ENCODE measurements at places on chromosomes 11 and 22. TPM values are rescaled to one million over a fixed set of nuclear protein-coding genes. Genes with fewer than 3 reads are reported as not detected.

DNA sequence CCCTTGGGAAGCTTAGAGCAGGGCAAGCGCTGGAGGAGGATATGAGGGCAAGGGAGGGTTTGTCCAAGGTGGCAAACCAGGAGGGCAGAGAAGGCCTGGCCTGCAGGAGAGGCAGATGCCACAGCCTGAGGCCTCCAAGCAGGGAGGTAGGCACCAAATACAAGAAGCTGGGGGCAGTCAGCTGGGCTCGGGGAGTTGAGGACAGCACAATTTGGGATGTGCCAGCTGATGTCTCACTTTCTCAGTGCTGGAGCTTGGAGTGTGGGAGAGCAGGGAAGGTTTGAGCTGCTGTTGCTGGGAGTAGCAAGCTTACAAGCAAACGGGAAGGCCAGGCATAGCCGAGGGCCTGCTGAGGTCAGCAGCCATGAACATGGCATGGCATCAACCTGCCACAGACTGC, 4.0 kb downstream of the ZDHHC24 start:
- peaks cover 13% of the 10 kb centered on the region for H3K4me1 ChIP-seq
- no peaks in the 10 kb centered on the region for H3K36me3 ChIP-seq
- no peak for DNase-seq

DNA sequence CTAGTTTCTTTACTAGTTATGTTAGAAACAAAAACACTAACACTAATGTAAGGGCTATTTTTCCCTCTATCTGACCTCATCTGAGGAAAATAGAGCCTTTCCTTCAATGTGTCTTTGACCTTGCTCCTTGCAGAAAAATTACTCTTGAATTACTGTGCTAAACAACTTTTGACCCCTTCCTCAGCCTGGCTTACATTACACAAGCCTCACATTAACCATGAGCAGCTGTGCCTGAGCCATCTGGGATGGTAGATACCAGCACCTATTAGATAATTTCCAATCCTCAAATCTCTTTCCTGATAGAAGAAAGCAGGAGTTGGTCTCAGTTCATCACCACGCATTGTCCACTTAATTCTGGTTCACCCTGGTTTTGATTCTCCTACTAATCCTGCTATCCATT, 134.4 kb upstream of the NCAM1 start:
- no peaks in the 10 kb centered on the region for H3K27me3 ChIP-seq
- peaks cover 12% of the 10 kb centered on the region for H3K4me1 ChIP-seq
- H3K27ac ChIP-seq = no peak overlapping the region
- DNase-seq = no peak
- no peaks in the 10 kb centered on the region for H3K36me3 ChIP-seq

GRCh38 chr22:37431366-37431765, 4.1 kb upstream of the ELFN2 start:
- H3K4me1 ChIP-seq = peaks cover 44% of the 10 kb centered on the region
- H3K27ac ChIP-seq = peak overlapping the region; percentile 91
- no peaks in the 10 kb centered on the region for H3K27me3 ChIP-seq
- no peaks in the 10 kb centered on the region for H3K36me3 ChIP-seq

GRCh38 chr11:67617243-67617953, 10.7 kb downstream of the NDUFV1 start:
- H3K4me3 ChIP-seq = no peak overlapping the region
- H3K27me3 ChIP-seq = no peaks in the 10 kb centered on the region
- H3K4me1 ChIP-seq = no peaks in the 10 kb centered on the region

GRCh38 chr11:129815596-129816461, at the start of gene TMEM45B:
TMEM45B (plus strand) TSS chr11:129815848; CDS start chr11:129852483, 36,635 bp downstream.
- H3K27me3 ChIP-seq = no peaks in the 10 kb centered on the region
- peaks cover 47% of the 10 kb centered on the region for H3K4me1 ChIP-seq
- no peaks in the 10 kb centered on the region for H3K36me3 ChIP-seq
- peak; percentile 62 for DNase-seq
- peak within 1 kb of the TSS; percentile 73 for H3K4me3 ChIP-seq

GRCh38 chr22:23184764-23185113, 4.4 kb downstream of the BCR start:
- DNase-seq = no peak
- H3K36me3 ChIP-seq = peaks cover 5% of the 10 kb centered on the region
- no peak overlapping the region for H3K27ac ChIP-seq
- H3K4me3 ChIP-seq = peak overlapping the region; percentile 62

DNA sequence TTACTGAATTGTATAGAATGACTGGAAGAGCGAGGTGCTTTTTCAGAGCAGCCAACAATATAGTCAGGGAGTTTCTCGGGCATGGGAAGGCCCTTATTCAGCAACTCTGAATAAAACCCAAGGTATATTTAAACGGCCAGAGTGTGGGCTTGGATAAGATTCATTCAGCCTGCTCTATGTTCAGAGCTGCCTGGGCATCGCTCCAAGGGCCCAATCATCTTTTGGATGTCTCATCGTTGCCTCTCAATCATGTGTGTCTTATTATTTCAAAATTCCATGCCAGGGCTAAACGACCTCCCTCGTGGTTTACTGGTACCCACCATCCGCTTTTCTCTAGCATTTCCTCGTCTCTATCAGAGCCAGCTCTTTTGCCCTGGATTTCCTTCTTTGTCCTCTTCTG, 19.5 kb upstream of the NTM start:
- no peaks in the 10 kb centered on the region for H3K36me3 ChIP-seq
- H3K27ac ChIP-seq = no peak overlapping the region
- no peak for DNase-seq
- H3K27me3 ChIP-seq = peaks cover 19% of the 10 kb centered on the region
- H3K4me3 ChIP-seq = no peak overlapping the region

DNA sequence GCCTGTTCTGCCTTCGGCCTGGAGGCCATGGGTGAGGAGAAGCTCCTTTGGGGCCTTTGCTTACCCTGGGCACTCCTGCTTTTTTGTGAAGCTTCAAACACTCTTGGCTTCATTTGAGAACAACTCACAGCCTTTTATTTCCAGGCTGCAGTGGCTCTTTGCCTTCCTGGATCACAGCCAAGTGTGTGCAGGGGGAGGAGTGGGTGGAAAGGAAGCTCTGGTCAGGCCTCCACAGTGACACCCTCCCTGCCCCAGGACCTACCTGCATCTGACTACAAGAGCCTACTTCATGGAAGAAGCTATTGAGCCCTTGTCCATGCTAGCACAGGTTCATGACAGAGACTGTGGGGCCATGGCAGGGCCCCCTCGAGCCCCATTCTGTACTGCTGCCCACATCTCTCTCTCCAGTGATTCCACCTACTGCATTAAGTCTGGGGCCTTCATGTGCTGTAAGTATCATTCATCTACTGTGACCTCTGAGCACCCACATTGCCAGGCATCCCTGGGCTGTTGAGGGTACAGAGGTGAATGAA, 52.3 kb downstream of the GAB4 start:
- no peak overlapping the region for H3K27ac ChIP-seq
- H3K4me3 ChIP-seq = no peak overlapping the region
- no peaks in the 10 kb centered on the region for H3K4me1 ChIP-seq
- peaks cover 12% of the 10 kb centered on the region for H3K27me3 ChIP-seq

DNA sequence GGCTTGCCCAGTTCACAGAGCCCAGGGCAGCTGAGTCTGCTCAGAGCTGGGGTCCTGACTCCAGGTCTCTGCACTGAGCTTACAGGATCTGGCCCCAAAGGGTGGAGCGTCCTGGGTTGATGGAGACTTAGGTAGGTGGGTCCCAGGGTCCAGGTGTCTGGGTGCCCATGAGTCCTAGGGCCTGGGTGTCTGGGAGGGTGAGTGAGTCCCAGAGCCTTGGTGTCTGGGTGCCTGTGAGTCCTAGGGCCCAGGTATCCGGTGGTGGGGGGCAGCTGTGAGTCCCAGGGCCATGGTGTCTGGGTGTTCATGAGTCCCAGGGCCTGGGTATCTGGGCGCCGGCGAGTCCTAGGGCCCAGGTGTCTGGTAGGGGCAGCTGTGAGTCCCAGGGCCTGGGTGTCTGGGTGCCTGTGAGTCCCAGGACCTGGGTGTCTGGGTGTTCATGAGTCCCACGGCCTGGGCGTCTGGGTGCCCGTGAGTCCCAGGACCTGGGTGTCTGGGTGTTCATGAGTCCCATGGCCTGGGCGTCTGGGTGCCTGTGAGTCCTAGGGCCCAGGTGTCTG, 1505.6 kb downstream of the BRD1 start:
- no peak overlapping the region for H3K4me3 ChIP-seq
- H3K27me3 ChIP-seq = peaks cover 98% of the 10 kb centered on the region
- H3K4me1 ChIP-seq = no peaks in the 10 kb centered on the region
- H3K36me3 ChIP-seq = no peaks in the 10 kb centered on the region
- DNase-seq = no peak

DNA sequence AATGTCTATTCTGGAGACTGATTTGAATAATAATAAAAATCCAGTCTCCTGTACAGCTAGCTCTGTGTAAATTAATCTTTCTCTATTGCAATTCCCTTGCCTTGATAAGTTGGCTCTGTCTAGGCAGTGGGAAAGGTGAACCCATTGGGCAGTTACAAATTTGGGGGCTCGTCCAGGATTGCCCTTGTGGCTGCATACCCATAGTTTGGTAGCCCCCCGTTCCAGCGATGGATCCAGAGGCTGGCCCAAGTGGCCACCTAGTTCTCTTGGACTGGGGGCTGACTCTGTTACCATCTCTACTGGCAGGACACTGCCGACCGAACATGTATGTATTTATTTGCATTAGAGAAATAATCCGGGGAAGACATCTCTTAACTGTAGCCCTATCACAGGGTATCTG, 326.2 kb upstream of the PDGFD start:
- H3K27me3 ChIP-seq = no peaks in the 10 kb centered on the region
- no peak overlapping the region for H3K27ac ChIP-seq
- H3K4me3 ChIP-seq = no peak overlapping the region
- no peak for DNase-seq
- no peaks in the 10 kb centered on the region for H3K36me3 ChIP-seq

GRCh38 chr11:2136209-2136951, 2.8 kb downstream of the IGF2 start:
- H3K4me3 ChIP-seq = no peak overlapping the region
- H3K27me3 ChIP-seq = peaks cover 18% of the 10 kb centered on the region

GRCh38 chr11:13045734-13046133, 36.6 kb downstream of the RASSF10 start:
- H3K27ac ChIP-seq = no peak overlapping the region
- no peaks in the 10 kb centered on the region for H3K36me3 ChIP-seq
- DNase-seq = no peak
- H3K27me3 ChIP-seq = no peaks in the 10 kb centered on the region

DNA sequence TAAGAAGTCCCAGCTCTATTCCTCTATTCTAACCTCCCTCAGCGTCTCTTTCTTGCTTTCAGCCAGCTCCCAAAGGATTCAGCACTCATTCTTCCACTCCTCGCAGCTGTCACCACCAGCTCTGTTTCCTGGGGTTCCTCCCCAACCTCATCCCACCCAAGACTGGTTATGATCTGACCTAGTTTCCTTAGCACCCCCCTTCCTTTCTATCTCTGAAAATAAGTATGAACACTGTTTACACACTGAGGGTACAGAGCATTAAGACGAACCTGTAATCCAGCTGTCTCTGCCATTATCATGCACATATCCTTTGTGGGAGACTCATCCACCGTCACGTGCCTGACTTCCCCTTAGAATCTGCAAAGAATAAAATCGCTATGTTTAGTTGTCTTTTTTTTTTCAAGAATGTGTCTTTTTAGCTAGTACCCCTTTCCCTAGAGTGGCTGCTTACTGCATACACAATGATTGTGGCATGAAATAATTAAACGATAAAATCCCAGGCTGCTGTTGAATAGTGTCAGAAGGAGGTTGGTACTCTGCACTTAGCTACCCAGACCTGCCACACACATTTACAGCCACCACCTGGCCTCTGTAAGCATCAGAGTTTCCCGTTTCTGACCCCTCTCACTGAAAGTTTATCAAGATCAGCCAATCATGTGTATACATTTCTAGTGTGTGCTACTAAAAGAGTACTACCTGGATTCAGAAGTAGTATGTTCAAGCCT, 26.9 kb upstream of the CSTF3 start:
- no peaks in the 10 kb centered on the region for H3K4me1 ChIP-seq
- no peak overlapping the region for H3K4me3 ChIP-seq
- no peak overlapping the region for H3K27ac ChIP-seq
- peak; percentile 28 for DNase-seq
- H3K36me3 ChIP-seq = no peaks in the 10 kb centered on the region

DNA sequence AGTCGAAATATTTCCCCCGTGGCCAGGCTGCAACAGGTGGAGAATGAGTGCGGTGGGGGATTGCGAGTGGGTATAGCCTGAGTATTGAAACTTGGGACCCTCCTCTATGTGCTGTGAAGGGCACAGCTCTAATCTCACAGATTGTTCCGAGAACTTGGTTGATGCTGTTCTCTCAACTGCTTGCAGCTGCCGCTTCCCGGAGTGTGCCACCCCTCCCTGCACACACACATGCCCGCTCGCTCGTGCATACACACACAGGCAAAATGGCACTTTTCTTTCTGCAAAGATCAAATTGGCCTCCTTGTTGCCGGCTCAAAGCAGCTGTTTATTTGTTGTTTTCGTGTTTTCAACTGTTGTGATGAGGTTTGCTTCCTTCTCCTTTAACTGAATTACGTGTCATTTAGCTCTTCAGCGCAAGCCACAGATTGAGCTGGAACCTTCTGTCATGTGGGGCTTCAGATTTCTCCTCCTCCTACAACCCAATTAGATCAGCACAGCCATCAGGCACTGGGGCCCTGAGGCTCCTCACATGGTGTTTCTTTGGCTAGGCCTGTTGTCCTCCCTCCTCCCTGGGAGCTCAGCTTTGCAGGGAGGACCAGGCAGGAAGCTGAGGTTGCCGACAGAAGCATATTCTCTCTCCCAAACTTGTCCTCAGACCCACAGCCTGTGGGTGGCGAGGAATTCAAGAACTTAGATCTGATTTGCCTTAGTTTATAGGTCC, 13.9 kb upstream of the B3GAT1 start:
- no peak overlapping the region for H3K4me3 ChIP-seq
- no peak for DNase-seq
- peaks cover 100% of the 10 kb centered on the region for H3K27me3 ChIP-seq
- no peaks in the 10 kb centered on the region for H3K4me1 ChIP-seq
- H3K36me3 ChIP-seq = no peaks in the 10 kb centered on the region

- 0 out of 2 replicates have a peak overlapping the region, but pooled peaks have one; percentile 19 for H3K27ac ChIP-seq
- H3K4me1 ChIP-seq = peaks cover 17% of the 10 kb centered on the region
- no peaks in the 10 kb centered on the region for H3K27me3 ChIP-seq
- peak; percentile 45 for DNase-seq
Measured at GRCh38 chr22:49825944-49826602, 1.6 kb downstream of the BRD1 start.

GRCh38 chr11:70233511-70233934, 30.4 kb downstream of the FADD start:
- H3K36me3 ChIP-seq = no peaks in the 10 kb centered on the region
- DNase-seq = peak; percentile 100
- no peaks in the 10 kb centered on the region for H3K27me3 ChIP-seq
- peak overlapping the region; percentile 97 for H3K27ac ChIP-seq
- no peak overlapping the region for H3K4me3 ChIP-seq

- 0 out of 2 replicates have a peak, but pooled peaks cover under 1% of the 10 kb centered on the region for H3K36me3 ChIP-seq
- H3K27ac ChIP-seq = peak overlapping the region; percentile 99
- no peaks in the 10 kb centered on the region for H3K27me3 ChIP-seq
Measured at GRCh38 chr11:33633251-33634003, 67.2 kb downstream of the C11orf91 start.

The USP2 gene
- 2.7 TPM for total RNA-seq

The ENTHD1 gene
- not detected for total RNA-seq

The CRYBA4 gene
- not detected for total RNA-seq

The DBX1 gene
- not detected for total RNA-seq

The ARHGAP20 gene
- total RNA-seq = not detected

The SWAP70 gene
- total RNA-seq = 13.3 TPM

The GRAMD4 gene
- 38.2 TPM for total RNA-seq

The MRGPRX4 gene
- total RNA-seq = not detected

The PYGM gene
- 1.6 TPM for total RNA-seq

The F2 gene
- 0.20 TPM for total RNA-seq

The GPR83 gene
- not detected for total RNA-seq

The ANO1 gene
- total RNA-seq = 107 TPM

The TIGD3 gene
- 1.8 TPM for total RNA-seq
